Hematopoietic multipotent progenitor cell (in vitro differentiated cells): ENCODE measurements at places on chromosomes 12 and 14. TPM values are rescaled to one million over a fixed set of nuclear protein-coding genes. Genes with fewer than 3 reads are reported as not detected.
A peak's percentile ranks its signal among the peaks of the same experiment; 100 is the strongest.

DNA sequence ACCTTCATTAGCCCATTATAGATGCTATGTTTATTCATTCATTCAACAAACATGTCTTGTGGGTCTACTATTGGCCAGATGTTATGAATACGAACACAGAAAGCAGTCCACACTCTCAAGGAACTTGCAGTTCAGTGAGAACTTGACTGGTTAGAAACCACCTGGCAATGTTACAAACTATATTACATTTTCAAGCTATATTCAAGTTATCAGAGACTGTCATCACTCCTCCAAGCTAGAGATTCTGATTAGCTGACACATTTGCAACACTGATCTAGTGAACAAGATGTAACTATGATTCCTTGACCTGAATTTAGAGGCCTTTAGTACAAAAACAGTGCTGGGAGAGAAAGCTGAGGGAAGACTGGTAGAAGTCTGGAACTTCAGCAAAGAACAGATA is 170.7 kb upstream of the EEA1 start:
- no peak for DNase-seq

DNA sequence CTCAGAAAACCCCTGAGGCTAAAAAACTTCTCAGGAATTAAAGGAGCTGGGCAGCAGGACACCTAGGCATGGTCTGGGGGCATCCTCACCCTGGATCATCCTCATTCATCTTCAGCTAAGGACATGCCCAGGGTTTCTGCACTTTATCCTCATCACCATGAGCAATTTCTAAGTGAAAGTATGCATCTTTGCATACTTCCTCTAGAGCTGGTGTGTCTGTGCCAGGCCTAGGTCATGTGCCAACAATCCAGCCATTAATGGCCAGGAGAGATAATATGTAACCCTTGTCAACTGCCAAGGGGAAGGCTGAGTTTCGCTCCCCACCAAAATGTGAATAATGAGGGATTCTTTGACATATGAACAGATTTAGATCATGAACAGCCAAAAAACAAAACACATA is 160.5 kb downstream of the KITLG start:
- no peak for DNase-seq

The LPAR5 gene
- total RNA-seq, result 3.8 TPM

The EIF2S3B gene
- total RNA-seq, result 10.2 TPM

- peak; percentile 69 for DNase-seq
These were observed 386.8 kb downstream of the BCAT1 start for GRCh38 chr12:24561882-24562770.

The POTEM gene
- not detected for total RNA-seq

DNA sequence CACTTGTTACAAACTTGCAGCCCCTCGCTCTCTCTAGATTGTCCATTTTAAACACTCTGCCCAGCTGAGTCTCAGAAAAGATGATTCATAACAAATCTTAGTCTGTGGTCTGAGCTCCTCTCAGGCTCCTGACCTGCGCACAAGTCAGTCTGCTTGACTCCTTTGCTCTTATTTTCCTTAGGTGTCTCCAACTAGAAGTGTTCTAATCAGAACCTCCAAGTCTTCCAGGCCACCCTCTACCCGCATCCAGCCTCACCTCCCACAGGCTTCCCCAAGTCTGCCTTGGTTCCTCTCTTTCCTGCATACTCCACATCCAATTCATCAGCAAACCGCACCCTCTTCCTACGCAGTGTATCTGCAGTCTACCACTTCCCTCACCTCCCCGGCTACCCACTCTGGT is 42.4 kb upstream of the BDKRB2 start:
- no peak for DNase-seq

- DNase-seq, result peak; percentile 4
These were observed at the start of gene CPNE8 for GRCh38 chr12:38905480-38906351. Gene CPNE8, minus strand, starts transcription at chr12:38905591. Its CDS starts 57 bp downstream, at chr12:38905534.

The CYP27B1 gene
- total RNA-seq, result 3.2 TPM

DNA sequence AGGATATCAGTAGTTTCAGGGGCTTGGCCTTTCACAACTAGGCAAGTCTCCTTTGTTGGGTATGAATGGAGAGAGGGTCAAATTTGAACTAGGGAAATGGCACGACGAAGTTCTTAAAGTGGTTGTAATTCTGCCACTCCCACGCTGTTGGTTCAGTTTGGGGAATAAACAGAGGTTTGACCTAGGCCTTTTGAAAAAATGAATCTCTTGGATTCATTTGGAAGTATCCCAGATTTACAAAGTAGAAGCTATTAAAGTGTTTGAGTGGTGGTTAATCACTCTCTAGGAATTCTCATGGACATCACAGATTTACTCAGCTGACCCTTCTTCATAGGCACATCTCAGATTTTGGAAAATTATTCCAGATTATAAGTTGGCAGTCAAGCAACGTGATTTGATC is 14.8 kb downstream of the BATF start:
- no peak for DNase-seq

The TSPAN8 gene
- not detected for total RNA-seq

DNA sequence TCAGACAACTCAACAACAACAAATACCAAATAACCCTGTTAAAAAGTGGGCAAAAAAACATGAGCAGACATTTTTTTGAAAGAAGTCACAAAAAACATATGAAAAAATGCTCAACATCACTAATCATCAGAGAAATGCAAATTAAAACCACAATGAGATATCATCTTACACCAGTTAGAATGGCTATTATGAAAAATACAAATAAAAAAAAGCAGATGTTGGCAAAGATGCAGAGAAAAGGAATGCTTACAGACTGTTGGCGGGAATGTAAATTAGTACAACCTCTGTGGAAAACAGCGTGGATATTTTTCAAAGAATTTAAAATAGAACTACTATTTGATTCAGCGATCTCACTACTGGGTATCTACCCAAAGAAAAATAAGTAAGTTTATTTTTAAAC is 114.0 kb downstream of the SLC38A4 start:
- no peak for DNase-seq

- DNase-seq, result no peak
These were observed 41.0 kb downstream of the ZCRB1 start for GRCh38 chr12:42284876-42285275.

- DNase-seq, result no peak
These were observed 92.9 kb upstream of the TBX3 start for GRCh38 chr12:114776731-114777442.

The BBS10 gene
- total RNA-seq, result 4.0 TPM

The PTPRR gene
- 0.27 TPM for total RNA-seq

- no peak for DNase-seq
These were observed 209.9 kb upstream of the HMGA2 start for GRCh38 chr12:65614259-65614889.

- DNase-seq, result no peak
These were observed 59.3 kb upstream of the VRK1 start for GRCh38 chr14:96737881-96738280.

The TRPV4 gene
- not detected for total RNA-seq

- peak; percentile 54 for DNase-seq
These were observed 99.1 kb upstream of the CCND2 start for GRCh38 chr12:4174417-4174816.

- DNase-seq, result no peak
These were observed 1.8 kb downstream of the ISCA2 start for GRCh38 chr14:74495356-74495755.

DNA sequence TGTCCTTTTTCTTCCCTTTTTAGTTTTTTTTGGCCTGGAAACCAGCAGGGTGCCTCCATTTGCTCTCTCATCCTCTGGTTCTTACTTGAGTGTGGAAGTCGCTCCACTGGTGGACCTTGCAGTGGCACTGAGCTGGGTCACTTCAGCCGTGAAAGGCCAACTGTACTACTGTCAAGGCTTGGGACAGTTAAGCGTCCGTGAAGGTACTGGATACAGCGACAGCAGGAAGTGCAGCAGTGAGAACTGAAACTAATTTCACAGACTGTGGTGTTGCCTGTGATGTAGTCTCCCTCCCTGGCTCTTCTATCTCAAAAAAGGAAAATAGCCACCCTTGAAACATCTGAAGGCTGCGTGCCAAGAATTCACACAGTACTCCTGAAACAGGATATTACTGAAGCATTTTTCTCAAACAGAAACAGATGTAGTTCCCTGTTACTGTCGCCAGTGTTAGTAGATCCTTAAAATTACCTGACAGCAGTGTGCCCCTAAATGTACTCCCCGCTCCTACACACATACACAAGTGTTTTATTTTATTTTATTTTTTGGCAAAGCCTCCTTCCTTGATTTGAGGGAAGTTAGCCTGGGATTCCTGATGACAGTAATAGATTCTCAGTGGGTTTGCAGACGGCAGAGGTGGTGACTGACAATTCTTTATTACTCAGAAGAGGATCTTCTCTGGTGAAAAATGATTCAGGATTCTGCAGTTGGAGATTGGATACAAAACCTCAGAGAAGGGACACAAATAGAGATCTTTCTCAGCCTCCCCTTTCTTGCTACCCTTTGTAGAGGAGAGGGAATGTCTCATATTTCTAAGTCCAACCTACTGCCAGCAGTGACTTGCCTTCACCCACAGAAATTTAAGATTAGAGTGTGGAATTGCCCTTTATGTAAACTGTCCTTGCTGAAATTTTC is 4.4 kb downstream of the SUSD6 start:
- DNase-seq, result peak; percentile 68

The RNASE7 gene
- total RNA-seq, result not detected

DNA sequence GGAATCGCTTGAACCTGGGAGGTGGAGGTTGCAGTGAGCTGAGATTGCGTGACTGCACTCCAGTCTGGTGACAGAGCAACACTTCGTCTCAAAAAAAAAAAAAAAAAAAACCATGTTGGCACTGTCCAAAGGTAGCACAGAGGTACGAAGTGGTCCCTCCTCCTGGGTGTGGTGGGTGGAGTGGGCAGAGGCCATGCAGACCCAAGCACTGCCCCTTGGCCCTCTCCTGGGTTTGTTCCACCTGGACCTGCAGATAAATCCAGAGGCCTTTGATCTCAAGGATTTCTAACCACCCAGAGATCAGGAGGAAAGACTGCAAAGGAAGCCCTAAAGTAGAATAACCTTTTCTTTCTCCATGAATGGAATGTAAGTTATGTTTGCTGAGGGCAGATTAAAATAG is 8.7 kb upstream of the GALNT6 start:
- no peak for DNase-seq

The LRFN5 gene
- under 0.01 TPM for total RNA-seq

- no peak for DNase-seq
These were observed 11.2 kb downstream of the ACVR1B start for GRCh38 chr12:51962737-51963136.

DNA sequence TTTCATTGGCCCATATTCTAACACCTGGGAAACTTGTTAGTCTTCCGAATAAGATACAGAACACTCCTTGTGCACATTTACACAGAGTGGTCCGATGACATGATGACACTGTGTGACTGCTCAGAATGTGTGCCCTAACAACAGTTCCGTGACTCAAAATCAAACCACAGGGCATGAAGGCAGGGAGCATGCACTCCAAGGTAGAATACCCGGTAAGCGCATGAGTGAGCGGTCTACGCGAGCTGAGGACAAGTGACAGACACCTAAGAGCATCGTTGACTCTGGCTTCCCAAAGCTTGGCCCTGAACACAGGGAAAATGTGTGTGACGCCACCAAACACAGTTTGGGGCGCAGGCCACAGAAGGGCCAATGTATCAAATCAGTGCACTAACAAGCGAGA is 18.6 kb downstream of the CLIP1 start:
- no peak for DNase-seq

The PTPN21 gene
- total RNA-seq, result under 0.01 TPM
